ENCODE measurements at places on chromosomes 6 and 20. TPM values are rescaled to one million over a fixed set of nuclear protein-coding genes. Genes with fewer than 3 reads are reported as not detected.

RIN2 gene
- polyA plus RNA-seq = 38.1 TPM

KCNQ5 gene
- 0.23 TPM for polyA plus RNA-seq

SLC16A10 gene
- polyA plus RNA-seq = 34.1 TPM

CAGE1 gene
- 0.38 TPM for polyA plus RNA-seq

CLPSL2 gene
- not detected for polyA plus RNA-seq
